ENCODE measurements at places on chromosomes 2 and 18. TPM values are rescaled to one million over a fixed set of nuclear protein-coding genes. Genes with fewer than 3 reads are reported as not detected.

Gene CXCR4
- total RNA-seq = 52.3 TPM

Gene KCNJ13
- total RNA-seq = 94.8 TPM

Gene TXNDC2
- total RNA-seq = not detected

Gene CENPA
- 2.8 TPM for total RNA-seq

Gene DSG1
- 1.5 TPM for total RNA-seq

Gene ANKRD30BL
- total RNA-seq = 15.3 TPM

Gene SERPINB3
- total RNA-seq = not detected

Gene MOCOS
- 0.89 TPM for total RNA-seq

Gene MROH2A
- total RNA-seq = not detected

Gene NOSTRIN
- 20.4 TPM for total RNA-seq

Gene INHBB
- total RNA-seq = 2.8 TPM

Gene RNPEPL1
- 11.3 TPM for total RNA-seq

Data from spinal cord (tissue), 10 donors.